ENCODE measurements at places on chromosomes 6 and 20. TPM values are rescaled to one million over a fixed set of nuclear protein-coding genes. Genes with fewer than 3 reads are reported as not detected.

CASS4 gene
- total RNA-seq = 0.03 TPM

HUS1B gene
- total RNA-seq = 0.20 TPM

PRPH2 gene
- not detected for total RNA-seq

CCN6 gene
- total RNA-seq = not detected

SEL1L2 gene
- total RNA-seq = not detected

DOK5 gene
- total RNA-seq = not detected

RIPPLY2 gene
- 0.84 TPM for total RNA-seq

GSTA2 gene
- not detected for total RNA-seq

APCDD1L gene
- total RNA-seq = not detected

MOCS1 gene
- total RNA-seq = 1.6 TPM

NR2E1 gene
- 0.03 TPM for total RNA-seq

LY6G6D gene
- total RNA-seq = not detected

TMEM30A gene
- 47.8 TPM for total RNA-seq

TMEM74B gene
- total RNA-seq = 3.1 TPM

HNF4A gene
- 14.5 TPM for total RNA-seq

Measured in A549 treated with RU486 at 1 μM for 4 hours (cell line).